ENCODE measurements at places on chromosomes 2 and 18.

- peak; percentile 32 for DNase-seq
- no peaks in the 10 kb centered on the region for H3K27me3 ChIP-seq
- H3K4me1 ChIP-seq = no peaks in the 10 kb centered on the region
- no peak overlapping the region for H3K27ac ChIP-seq
- H3K36me3 ChIP-seq = no peaks in the 10 kb centered on the region
- H3K4me3 ChIP-seq = no peak overlapping the region
Observed at GRCh38 chr2:119290859-119291587, 67.4 kb downstream of the STEAP3 start.

- no peaks in the 10 kb centered on the region for H3K4me1 ChIP-seq
- H3K27me3 ChIP-seq = no peaks in the 10 kb centered on the region
- DNase-seq = no peak
- H3K27ac ChIP-seq = no peak overlapping the region
Observed at GRCh38 chr2:82959727-82960126, 1499.4 kb downstream of the SUCLG1 start.

DNA sequence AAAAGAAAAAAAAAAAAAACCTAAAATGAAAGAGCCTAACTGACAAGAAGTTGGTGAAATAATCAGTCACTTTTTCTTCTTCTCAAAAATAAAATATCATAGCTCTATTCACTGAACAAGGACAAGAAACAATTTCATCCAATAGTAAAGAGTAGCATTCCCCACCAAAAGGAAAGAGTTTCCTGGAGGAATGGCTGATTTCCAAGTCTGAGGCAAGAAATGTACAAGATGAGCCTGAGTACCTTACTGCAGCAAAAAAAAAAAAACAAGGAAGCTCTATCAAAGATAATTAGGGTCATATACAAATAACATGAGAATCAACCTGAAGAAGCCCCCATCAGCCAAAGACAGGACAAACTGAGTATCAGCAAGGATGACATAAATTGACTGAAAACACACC is 11.5 kb downstream of the ROCK1 start:
- no peak overlapping the region for H3K27ac ChIP-seq
- no peak overlapping the region for H3K4me3 ChIP-seq
- peaks cover 31% of the 10 kb centered on the region for H3K4me1 ChIP-seq
- no peaks in the 10 kb centered on the region for H3K27me3 ChIP-seq

- H3K4me1 ChIP-seq = peaks cover 2% of the 10 kb centered on the region
- H3K4me3 ChIP-seq = no peak overlapping the region
- DNase-seq = no peak
- H3K27ac ChIP-seq = no peak overlapping the region
- H3K36me3 ChIP-seq = no peaks in the 10 kb centered on the region
- H3K27me3 ChIP-seq = peaks cover 6% of the 10 kb centered on the region
Observed at GRCh38 chr18:76602191-76602590, 107.1 kb upstream of the ZNF516 start.

DNA sequence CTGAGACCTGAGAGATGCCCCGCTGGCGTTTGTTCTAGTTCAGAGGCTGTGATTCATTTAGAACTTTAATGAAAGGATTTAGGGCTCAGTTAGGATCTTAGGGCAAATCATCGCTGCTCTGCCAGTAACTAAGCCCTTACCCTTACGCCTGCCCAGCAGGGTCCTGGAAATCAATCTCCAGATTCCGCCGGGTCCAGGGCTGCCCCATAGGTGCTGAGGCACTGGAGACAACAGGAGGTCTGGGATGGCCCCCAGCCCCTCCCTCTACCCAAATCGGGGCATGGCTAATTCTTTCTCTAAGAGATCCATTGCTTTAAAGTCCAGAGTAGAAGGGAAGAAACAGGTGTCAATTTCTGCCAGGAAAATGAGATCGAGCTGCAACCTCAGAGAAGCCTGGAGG is 83.1 kb downstream of the SDC1 start:
- no peak overlapping the region for H3K4me3 ChIP-seq
- no peaks in the 10 kb centered on the region for H3K36me3 ChIP-seq
- DNase-seq = no peak
- H3K27ac ChIP-seq = no peak overlapping the region
- H3K27me3 ChIP-seq = no peaks in the 10 kb centered on the region
- H3K4me1 ChIP-seq = no peaks in the 10 kb centered on the region

- H3K4me3 ChIP-seq = peak overlapping the region; percentile 80
- no peaks in the 10 kb centered on the region for H3K36me3 ChIP-seq
- H3K27me3 ChIP-seq = peaks cover 71% of the 10 kb centered on the region
- DNase-seq = no peak
Observed at GRCh38 chr18:26656944-26657536, 108.7 kb upstream of the KCTD1 start.

GRCh38 chr2:113058998-113059960 is at the start of gene IL36RN:
Gene IL36RN (plus strand): TSS chr2:113059198. CDS start chr2:113059439, 241 bp downstream.
- no peak for DNase-seq
- peaks cover 8% of the 10 kb centered on the region for H3K36me3 ChIP-seq
- no peak within 1 kb of the TSS for H3K4me3 ChIP-seq

- peaks cover 25% of the 10 kb centered on the region for H3K4me1 ChIP-seq
- H3K27me3 ChIP-seq = no peaks in the 10 kb centered on the region
- no peak overlapping the region for H3K27ac ChIP-seq
- H3K36me3 ChIP-seq = peaks cover 3% of the 10 kb centered on the region
- H3K4me3 ChIP-seq = no peak overlapping the region
Observed at GRCh38 chr2:64220265-64220664, 76.0 kb upstream of the PELI1 start.

DNA sequence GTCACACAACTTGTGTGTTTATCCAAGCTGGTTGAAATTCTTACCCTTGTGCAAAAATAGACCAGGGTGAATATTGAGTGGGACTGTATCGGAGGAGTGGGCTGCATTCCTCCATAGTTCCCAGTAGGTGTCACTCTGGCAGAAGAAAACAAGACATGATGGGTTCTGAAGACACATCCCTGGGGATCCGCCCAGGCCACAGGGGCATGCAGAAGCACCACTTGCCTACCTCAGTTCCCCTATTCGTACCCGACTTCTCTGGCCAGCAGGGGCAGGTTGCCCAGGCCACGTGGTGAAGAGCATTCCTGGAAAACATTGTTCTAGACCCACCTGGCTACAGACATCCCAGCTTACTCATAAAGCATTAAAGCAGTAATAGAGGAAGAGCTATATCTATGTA is 168.2 kb downstream of the FAM210A start:
- no peak overlapping the region for H3K27ac ChIP-seq
- H3K27me3 ChIP-seq = no peaks in the 10 kb centered on the region
- H3K4me3 ChIP-seq = no peak overlapping the region
- no peak for DNase-seq
- H3K4me1 ChIP-seq = peaks cover 28% of the 10 kb centered on the region

DNA sequence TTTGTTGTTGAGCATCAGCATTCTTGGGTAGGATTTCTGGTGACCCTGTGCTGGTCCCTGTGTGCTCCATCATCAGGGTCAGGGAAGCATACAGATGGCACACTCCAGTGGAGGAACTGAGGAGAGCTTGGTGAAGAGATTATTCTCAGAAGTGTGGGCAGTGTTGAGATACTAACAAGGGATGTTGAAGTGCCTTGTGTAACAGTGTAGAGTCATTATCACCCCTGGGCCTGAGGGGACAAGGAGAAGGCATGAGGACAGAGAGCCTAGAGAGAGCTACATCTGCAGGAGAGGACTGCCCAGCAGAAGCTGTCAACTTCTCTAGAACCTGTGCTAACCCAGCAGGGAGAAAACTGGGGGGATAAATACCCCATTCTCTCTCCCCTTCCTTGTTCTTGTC is 189.0 kb downstream of the PLCL1 start:
- peaks cover 47% of the 10 kb centered on the region for H3K4me1 ChIP-seq
- peaks cover 12% of the 10 kb centered on the region for H3K36me3 ChIP-seq
- H3K27ac ChIP-seq = no peak overlapping the region

GRCh38 chr2:239397931-239398471 is 2.8 kb downstream of the HDAC4 start:
- no peak for DNase-seq
- H3K27ac ChIP-seq = peak overlapping the region; percentile 38
- no peak overlapping the region for H3K4me3 ChIP-seq

- no peak overlapping the region for H3K27ac ChIP-seq
- no peaks in the 10 kb centered on the region for H3K4me1 ChIP-seq
- H3K27me3 ChIP-seq = no peaks in the 10 kb centered on the region
- DNase-seq = no peak
- no peaks in the 10 kb centered on the region for H3K36me3 ChIP-seq
- H3K4me3 ChIP-seq = no peak overlapping the region
Observed at GRCh38 chr18:28768791-28769768, 592.1 kb upstream of the CDH2 start.

- DNase-seq = peak; percentile 71
- peak overlapping the region; percentile 40 for H3K4me3 ChIP-seq
- H3K27ac ChIP-seq = peak overlapping the region; percentile 90
- no peaks in the 10 kb centered on the region for H3K27me3 ChIP-seq
- peaks cover 30% of the 10 kb centered on the region for H3K36me3 ChIP-seq
Observed at GRCh38 chr2:239326831-239327535, 73.8 kb downstream of the HDAC4 start.

- no peak for DNase-seq
- no peak overlapping the region for H3K4me3 ChIP-seq
- H3K4me1 ChIP-seq = no peaks in the 10 kb centered on the region
- no peaks in the 10 kb centered on the region for H3K27me3 ChIP-seq
Observed at GRCh38 chr2:241485172-241485911, 23.0 kb downstream of the STK25 start.

- H3K4me3 ChIP-seq = no peak overlapping the region
- DNase-seq = no peak
- no peaks in the 10 kb centered on the region for H3K36me3 ChIP-seq
- no peak overlapping the region for H3K27ac ChIP-seq
- no peaks in the 10 kb centered on the region for H3K4me1 ChIP-seq
- no peaks in the 10 kb centered on the region for H3K27me3 ChIP-seq
Observed at GRCh38 chr2:50215736-50216135, 816.2 kb downstream of the NRXN1 start.

DNA sequence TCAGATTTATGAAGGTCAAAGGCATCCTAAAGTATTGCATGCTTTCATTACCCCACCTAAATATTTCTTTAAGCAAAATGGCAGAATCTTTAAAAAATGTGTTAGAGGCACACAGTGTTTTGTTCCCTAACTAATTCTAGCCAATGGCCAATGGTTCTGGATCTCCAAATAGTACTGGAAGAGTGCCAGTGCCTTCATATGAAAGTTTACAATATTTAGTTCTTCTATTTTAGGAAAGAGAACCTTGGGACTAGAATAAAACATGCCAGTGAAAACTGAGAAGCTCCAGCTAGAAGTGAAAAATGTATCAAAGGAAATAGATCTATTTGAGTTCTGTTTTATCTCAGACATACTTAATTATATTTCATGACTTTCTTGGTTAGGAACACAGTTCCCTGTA is 37.1 kb downstream of the TACR1 start:
- H3K36me3 ChIP-seq = no peaks in the 10 kb centered on the region
- H3K4me1 ChIP-seq = no peaks in the 10 kb centered on the region
- no peak overlapping the region for H3K27ac ChIP-seq
- peaks cover 2% of the 10 kb centered on the region for H3K27me3 ChIP-seq
- H3K4me3 ChIP-seq = no peak overlapping the region
- DNase-seq = no peak

- no peak overlapping the region for H3K27ac ChIP-seq
- no peak for DNase-seq
- no peak overlapping the region for H3K4me3 ChIP-seq
- no peaks in the 10 kb centered on the region for H3K27me3 ChIP-seq
- H3K4me1 ChIP-seq = no peaks in the 10 kb centered on the region
Observed at GRCh38 chr2:2767837-2768236, 436.8 kb upstream of the MYT1L start.

- no peak for DNase-seq
- peaks cover 79% of the 10 kb centered on the region for H3K4me1 ChIP-seq
- no peaks in the 10 kb centered on the region for H3K27me3 ChIP-seq
Observed at GRCh38 chr2:108612153-108612513, 77.9 kb downstream of the LIMS1 start.

DNA sequence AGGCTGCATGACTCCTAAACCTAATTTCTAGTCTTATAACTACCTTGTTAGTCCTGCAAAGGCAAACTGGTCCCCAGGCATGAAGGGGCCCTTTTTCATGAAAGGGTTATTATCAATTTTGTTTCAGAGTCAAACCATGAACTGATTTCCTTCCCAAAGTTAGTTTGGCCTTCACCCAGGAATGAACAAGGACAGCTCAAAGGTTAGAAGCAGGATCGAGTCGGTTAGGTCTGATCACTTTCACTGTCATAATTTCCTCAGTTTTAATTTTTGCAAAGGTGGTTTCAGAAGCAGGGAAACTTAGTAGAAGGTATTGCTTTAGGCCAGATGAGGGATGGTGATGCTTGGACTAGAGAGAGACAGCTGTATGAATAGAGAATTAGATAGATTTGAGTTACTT is 8.7 kb upstream of the ALS2 start:
- H3K27ac ChIP-seq = no peak overlapping the region
- no peak overlapping the region for H3K4me3 ChIP-seq
- no peaks in the 10 kb centered on the region for H3K36me3 ChIP-seq
- H3K27me3 ChIP-seq = peaks cover 16% of the 10 kb centered on the region
- no peak for DNase-seq
- peaks cover 3% of the 10 kb centered on the region for H3K4me1 ChIP-seq

- H3K27ac ChIP-seq = peak overlapping the region; percentile 66
- no peak for DNase-seq
- H3K36me3 ChIP-seq = no peaks in the 10 kb centered on the region
- H3K27me3 ChIP-seq = peaks cover 3% of the 10 kb centered on the region
- H3K4me1 ChIP-seq = peaks cover 4% of the 10 kb centered on the region
Observed at GRCh38 chr2:231605607-231606091, 13.0 kb downstream of the TEX44 start.

- H3K4me3 ChIP-seq = peak overlapping the region; percentile 38
- peaks cover 19% of the 10 kb centered on the region for H3K36me3 ChIP-seq
- no peaks in the 10 kb centered on the region for H3K27me3 ChIP-seq
- peak overlapping the region; percentile 48 for H3K27ac ChIP-seq
Observed at GRCh38 chr2:95023222-95023597, 2.3 kb upstream of the MAL start.

GRCh38 chr2:231928901-231929725 is 2.9 kb upstream of the NPPC start:
- peaks cover 40% of the 10 kb centered on the region for H3K27me3 ChIP-seq
- no peak overlapping the region for H3K4me3 ChIP-seq
- no peak overlapping the region for H3K27ac ChIP-seq
- no peaks in the 10 kb centered on the region for H3K4me1 ChIP-seq
- DNase-seq = no peak
- no peaks in the 10 kb centered on the region for H3K36me3 ChIP-seq

DNA sequence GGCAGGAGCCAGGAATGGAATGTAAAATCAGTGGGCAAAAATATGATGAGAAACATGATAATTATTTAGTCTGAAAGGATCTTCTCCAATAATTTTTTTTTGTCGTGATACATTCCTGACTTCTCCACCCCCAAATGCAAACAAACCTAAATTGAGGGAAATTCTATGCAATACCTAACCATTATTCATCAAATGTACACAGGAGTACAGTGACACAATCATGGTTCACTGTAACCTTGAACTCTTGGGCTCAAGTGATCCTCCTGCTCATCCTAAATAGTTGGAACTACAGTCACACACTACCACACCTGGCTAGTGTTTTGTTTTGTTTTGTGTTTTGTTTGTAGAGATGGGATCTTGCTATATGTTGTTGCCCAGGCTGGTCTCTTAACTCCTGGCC is 46.5 kb downstream of the RAB10 start:
- H3K27me3 ChIP-seq = no peaks in the 10 kb centered on the region
- peaks cover 69% of the 10 kb centered on the region for H3K36me3 ChIP-seq
- no peak overlapping the region for H3K27ac ChIP-seq
- peaks cover 20% of the 10 kb centered on the region for H3K4me1 ChIP-seq

GRCh38 chr2:47129191-47129706 is 25.9 kb downstream of the STPG4 start:
- H3K27ac ChIP-seq = no peak overlapping the region
- no peak for DNase-seq
- H3K27me3 ChIP-seq = peaks cover 21% of the 10 kb centered on the region
- no peaks in the 10 kb centered on the region for H3K36me3 ChIP-seq
- no peaks in the 10 kb centered on the region for H3K4me1 ChIP-seq

GRCh38 chr2:219252900-219253752 is at the start of gene TUBA4B:
Gene TUBA4B (plus strand): TSS chr2:219253243. CDS start chr2:219253408, 165 bp downstream.
- H3K4me3 ChIP-seq = peak within 1 kb of the TSS; percentile 77
- H3K27ac ChIP-seq = peak within 1 kb of the TSS; percentile 92
- peak; percentile 54 for DNase-seq
- peaks cover 51% of the 10 kb centered on the region for H3K36me3 ChIP-seq
- no peaks in the 10 kb centered on the region for H3K27me3 ChIP-seq

All from activated T-helper 2 cell treated with anti-CD3 and anti-CD28 coated beads, Interferon-gamma antibody, Interleukin-2, Interleukin-4, amounts not matched to agents 10 μg/mL and 5 μg/mL and 100 μg/mL, durations not matched to agents 14 hours and 24 hours and 36 hours (primary cell).